GM04503 (cell line): ENCODE measurements at places on chromosomes 4 and X.

DNA sequence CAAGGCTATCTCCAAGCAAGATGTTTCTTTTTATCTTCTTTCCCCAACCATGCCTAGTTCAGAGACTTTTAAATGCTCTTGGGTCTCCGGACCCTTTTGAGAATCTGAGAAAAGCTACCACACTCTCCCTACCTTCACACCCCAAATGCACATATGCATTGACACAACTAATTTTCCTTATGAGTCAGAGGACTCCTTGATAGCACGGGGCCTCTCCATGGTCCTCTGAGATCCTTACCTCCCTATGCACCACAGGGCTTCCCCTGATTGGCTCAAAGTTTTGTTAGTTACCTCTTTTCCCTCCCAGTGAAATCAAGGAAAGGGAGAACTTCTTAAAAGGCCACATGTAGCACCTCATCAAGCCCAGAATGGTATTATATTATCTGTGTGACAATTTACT lies 86.8 kb upstream of the ATP6AP2 start:
- DNase-seq = no peak

GRCh38 chr4:75745161-75745560 lies 20.8 kb downstream of the USO1 start:
- DNase-seq = no peak

DNA sequence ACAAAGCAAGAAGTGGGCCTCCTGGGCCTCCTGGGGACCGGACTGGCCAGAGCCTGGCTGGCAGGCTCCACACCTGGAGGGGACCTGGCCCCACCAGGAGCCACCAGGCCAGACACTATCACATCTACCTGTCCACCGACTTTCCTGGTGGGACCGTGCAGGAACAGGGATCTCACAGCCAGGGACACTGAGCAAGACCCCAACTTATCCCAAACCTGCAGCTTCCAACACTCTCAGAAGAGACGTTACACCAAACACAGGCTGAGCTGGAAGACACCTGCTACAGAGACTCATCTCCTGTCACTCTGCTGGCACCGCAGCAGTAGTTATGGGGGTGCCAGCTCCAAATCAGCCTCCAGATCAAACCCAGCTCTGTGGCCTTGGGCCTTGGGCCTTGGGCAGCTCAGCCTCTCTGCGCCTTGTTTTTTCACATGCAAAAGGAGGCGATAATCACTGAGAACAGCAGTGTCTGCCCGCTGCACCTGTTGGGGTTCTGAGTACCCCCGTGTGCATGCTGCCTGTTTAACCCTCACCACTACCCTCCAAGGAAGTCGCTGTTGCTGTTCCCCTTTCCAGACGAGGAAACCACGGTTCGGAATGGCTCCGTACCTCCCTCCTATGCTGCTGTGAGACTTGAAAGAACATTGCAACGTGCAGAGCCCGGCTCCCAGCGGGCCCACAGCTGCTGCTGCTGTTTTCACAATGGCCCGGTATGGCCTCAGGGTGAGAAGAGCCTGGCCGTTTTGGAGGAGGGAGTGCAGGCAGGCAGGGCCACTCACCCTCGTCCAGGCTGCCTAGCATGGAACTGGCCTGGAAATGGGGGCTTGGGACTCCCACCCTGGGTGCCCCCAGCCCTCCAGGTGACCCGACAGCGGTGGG lies 69.6 kb downstream of the ADRA2C start:
- DNase-seq = no peak

GRCh38 chr4:14883166-14883565 lies 119.1 kb upstream of the CPEB2 start:
- no peak for DNase-seq

GRCh38 chr4:70759627-70760026 lies 37.9 kb downstream of the RUFY3 start:
- no peak for DNase-seq
